ENCODE measurements at places on chromosomes 13 and 19. TPM values are rescaled to one million over a fixed set of nuclear protein-coding genes. Genes with fewer than 3 reads are reported as not detected.

DNA sequence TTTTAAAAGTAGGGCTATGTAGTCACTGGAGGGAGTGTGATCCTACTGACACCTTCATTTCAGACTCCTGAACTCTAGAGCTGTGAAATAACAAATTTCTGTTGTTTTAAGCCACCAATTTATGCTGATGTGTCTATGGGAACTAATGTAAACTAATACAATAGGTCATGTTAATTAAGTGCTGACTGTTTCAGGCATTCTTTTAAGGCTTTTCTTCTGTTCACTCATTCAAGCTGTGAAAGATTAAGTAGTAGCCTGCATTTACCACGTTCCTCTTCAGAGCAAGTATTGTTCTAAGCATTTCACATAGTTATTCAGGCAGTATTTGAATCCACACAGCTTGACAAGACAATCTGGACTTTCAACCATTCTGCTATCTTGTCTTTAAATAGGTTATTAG is 1135.0 kb downstream of the SLITRK1 start:
- no peak for DNase-seq

ZNF121 gene
- 20.4 TPM for total RNA-seq

DNA sequence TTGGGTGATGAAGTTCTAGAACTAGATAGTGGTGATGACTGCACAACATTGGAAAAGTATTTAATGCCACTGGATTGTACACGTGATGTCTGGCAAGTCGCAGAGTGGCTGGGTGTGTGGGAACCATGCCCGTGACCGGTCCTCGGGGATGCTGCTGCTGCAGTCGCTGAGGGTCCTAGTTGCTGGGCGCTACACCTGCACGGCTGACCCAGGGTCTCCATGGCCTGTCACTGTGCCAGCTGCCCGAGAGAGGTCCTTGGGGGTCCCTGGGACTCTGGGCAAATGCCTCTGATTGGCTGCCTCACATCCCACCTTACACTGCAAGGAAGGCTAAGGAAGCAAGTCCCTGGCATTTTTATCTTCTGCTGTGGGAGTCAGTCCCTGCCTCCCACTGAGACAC is 109.1 kb upstream of the PABPC3 start:
- DNase-seq = no peak

CCDC194 gene
- total RNA-seq = 13.6 TPM

DNA sequence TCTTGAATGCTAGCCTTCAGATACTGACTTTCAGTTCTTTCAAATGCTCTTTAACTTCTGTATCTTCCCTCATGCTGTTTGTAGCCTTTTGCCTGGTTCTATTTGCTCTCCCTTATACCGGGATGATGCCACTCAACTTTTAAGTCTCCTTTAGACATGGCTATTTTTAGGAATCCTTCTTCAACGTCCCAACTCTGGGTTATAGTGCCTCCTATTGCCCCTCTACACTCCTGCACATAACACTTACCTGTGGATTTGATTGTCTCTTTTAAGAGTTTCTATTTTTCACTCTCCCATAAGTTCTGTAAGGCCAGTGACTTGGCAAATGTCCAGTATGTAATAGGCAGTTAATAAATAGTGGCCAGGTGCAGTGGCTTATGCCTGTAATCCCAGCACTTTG is 343.0 kb downstream of the KLF5 start:
- DNase-seq = no peak

- DNase-seq = no peak
These were observed 20.5 kb downstream of the EDNRB start for GRCh38 chr13:77898097-77898496.

- DNase-seq = no peak
These were observed 515.4 kb downstream of the DCT start for GRCh38 chr13:93964146-93964512.

- DNase-seq = no peak
These were observed 7.0 kb upstream of the EPOR start for GRCh38 chr19:11390933-11391680.

GRCh38 chr19:45621389-45621788 is 17.8 kb downstream of the EML2 start:
- no peak for DNase-seq

ZNF823 gene
- total RNA-seq = 8.6 TPM

- no peak for DNase-seq
These were observed 1444.1 kb downstream of the SLITRK5 start for GRCh38 chr13:89115307-89115706.

ATP11A gene
- 40.8 TPM for total RNA-seq

DNA sequence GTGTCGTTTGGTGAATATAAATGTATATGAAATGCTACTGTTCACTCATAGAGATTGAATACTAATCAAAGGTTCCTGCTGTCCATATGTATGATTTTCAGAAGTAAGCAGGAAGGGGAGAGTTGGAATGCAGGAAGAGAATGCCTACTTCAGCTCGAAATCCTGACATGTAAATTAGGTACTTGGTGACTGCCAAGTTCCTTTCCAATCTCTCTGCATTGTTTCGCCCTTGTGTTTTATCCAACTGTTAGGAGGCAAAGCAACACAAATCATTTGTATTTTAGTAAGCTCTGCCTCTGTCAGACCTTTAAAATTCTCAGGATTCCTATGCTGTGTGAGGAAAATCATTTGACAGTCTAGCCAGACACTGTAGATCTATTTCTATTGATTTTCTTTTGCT is 9.0 kb downstream of the STARD13 start:
- no peak for DNase-seq
